ENCODE measurements at places on chromosomes 7 and 10.

DNA sequence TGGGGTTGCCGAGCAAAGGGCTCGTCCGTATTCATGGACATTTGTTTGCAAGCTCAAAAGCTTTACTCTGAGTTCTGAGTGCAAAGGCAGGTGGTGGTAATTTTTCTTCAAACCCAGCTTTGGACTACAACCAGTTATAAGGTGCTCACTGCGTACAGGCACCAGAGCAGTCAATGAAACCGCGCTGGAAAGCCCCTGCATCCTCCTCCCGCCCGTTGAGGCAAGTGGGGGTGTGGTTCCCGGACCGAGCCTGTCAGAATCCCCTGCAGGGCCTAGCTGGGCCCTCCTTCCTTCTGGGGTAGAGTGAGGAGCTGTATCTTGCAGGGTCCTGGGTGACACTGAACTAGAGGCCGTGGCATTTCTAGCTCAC, 22.3 kb downstream of the AMZ1 start:
- DNase-seq, result no peak

DNA sequence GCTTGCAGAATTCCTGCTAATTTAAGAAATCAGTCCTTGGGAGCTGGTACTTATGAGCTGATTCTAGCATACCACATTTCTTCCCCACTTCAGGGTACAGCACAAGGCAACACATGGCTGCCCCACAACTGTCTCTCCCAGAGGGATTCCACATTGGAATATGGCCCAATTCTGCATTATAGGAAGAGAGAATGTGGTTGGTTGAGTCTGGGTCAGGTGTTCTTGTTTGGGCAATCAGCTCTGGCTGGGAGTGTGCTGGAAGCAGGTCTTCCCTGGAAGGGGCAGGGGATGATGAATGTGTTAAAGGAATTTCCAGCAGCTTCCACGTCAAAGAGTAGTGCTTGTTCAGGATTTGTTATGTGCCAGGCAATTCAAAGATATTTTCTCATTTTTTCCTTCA, 95.7 kb downstream of the BUB3 start:
- no peak for DNase-seq

DNA sequence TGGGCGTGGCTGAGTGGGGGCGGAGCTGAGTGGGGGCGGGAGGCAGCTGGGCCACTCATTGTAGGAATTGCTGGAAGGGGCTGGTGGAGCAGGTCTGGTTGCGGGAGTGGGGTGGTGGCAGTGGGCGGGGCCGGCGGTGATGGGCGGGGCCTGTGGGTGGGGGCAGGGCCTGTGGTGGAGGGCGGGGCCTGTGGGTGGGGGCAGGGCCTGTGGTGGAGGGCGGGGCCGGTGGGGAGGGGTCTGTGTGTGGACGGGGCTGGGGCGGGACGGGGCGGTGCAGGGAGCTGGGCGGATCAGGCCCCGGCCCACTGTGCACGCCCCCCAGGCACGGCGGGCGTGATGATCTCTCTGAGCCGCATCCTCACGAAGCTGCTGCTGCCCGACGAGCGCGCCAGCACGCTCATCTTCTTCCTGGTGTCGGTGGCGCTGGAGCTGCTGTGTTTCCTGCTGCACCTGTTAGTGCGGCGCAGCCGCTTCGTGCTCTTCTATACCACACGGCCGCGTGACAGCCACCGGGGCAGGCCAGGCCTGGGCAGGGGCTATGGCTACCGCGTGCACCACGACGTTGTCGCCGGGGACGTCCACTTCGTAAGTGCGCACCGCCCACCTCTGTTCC, 14.0 kb downstream of the SLC29A4 start:
- DNase-seq, result peak; percentile 37

GRCh38 chr10:33795529-33795928, 461.1 kb upstream of the NRP1 start:
- no peak for DNase-seq

DNA sequence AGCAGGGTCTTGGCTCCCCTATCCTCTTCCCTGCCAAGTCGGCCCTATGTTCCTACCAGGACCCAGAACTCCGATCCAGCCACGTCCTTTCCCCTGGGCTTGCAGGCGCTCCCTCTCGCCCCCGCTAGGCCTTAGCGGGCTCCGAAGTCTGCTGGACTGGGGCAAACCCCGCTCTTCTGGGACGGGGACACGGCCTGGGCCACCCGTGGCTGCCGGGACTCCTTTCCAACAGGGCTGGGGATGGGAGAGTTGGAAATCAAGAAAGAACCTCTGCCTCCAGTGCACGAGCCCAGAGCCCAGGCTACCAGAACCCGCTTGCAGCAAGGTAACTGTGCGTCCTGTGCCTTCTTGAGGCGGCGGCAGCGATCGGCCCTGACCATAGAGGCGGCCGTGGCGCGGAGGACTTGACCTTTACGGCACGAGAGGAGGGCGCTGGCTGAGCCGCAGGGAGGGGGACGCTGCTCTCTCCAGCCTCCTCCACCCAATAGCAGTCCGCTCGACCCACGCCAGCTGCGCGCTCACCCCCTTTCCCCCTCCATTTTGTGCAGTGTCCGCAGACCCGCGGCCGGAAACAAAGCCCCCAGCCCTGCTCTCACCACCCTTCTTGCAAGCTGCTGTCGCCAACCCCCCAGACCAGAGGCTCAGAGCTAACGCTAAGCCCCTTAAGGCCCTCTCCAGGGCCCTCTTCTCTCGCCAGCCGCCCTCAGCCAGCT, 7.0 kb upstream of the HOXA11 start:
- no peak for DNase-seq

DNA sequence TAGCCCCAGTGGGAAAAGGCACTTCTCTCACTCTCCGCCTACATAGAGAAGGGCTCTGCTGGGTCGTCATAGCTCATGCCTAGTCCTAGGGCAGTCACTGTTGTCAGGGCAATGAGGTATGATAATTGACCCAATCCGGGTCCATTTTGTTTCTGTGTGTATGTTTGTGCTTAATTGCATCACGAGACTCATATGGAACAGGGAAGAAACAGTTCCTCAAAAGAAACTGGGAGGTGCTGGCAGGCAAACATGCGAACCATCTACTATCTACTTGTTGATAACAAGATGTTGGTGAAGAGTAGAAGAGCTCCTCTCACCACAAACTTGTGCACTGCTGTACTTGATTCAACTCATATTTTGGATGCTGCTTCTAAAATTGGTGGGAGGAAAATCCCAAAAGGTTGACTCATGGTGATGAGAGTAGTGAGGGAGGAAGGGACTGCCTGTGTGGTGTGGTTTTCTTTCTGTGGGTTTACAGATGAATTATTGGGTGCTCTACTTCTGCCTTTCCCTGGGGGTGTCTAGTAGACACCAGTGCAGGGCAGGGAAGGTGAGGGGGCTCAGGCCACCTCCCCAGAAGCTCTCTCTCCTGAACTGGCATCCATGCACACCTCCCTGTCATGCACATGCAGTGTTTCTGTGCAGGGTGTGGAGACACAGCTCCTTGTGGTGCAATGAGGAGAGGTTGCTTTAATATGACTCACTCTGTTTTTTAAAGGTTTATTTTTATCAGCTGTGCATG, 29.4 kb downstream of the LSMEM1 start:
- no peak for DNase-seq

DNA sequence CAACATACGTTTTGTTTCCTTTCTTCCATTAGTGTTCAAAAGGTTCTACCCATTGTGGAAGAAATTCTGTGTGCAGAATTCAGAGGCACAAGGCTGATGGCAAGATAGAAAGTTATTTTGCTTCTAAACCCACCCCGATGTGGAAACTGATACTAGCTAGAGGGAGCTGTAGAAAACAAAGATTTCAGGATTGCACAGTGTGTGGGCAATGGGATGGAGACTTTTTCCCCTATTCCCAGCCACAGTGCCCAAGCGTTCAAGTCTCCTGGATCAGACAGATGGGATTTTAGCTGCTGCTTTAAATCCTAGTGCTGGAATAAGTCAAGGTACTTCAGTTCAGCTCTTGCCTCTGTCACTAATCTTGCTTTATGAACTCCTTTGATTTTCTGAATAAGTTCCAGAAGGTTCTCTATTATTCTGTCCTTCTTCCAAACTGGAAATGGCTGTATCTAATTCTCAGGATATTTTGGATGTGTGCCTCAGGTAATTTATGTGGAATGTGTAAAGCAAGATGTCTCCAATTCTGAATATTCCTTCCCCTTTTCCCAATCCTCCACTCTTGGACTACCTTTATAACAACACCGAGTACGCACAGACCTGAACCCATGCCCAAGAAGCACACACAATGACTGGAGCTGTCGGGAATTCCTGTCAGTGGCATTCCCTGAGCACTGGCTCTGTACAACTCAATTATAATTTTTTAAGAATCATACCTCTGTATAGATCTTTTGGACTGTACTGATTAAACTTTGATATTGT, 473.0 kb downstream of the PLXDC2 start:
- DNase-seq, result no peak
